ENCODE measurements at places on chromosomes 6 and 20. TPM values are rescaled to one million over a fixed set of nuclear protein-coding genes. Genes with fewer than 3 reads are reported as not detected.

DNA sequence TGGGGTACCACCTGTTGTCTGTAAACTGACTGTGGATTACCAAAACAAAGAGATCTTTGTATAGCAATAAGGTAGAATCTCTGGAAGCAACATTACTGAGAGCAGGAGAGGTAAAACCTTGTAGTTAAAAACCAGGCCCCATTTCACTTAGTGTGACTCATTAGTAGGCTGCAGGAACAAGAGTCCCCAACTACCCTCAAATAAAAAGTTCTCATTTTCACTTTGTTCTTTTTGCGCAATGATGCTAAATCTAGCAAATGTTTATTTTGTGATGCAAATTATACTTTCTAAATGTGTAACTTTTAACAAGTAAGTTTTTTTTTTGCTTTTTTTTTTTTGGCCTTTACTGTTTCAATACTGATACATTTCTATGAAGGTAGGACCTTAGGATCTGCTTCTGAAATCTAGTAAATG lies 67.1 kb downstream of the ESF1 start:
- H3K36me3 ChIP-seq: peaks cover 22% of the 10 kb centered on the region
- no peak overlapping the region for H3K27ac ChIP-seq
- H3K4me1 ChIP-seq: no peaks in the 10 kb centered on the region

DNA sequence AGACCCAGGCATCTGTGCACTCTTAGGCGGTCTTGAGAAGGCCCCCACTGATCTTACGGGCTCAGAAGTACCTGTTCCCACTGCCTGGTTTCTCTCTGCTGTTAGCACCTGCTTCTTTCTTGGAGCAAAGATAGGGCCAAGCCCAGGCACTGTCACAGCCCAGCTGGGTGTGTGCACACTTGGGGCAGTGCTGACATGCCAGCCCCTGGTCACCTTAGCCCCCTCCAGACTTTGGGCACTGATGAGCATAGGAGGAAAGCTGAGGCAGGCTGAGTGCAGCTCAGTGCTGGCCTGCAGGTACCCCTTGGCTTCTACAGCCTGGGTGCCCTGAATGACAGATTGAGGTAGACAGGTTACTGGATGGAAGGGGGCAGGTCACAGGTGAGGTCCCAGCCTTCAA lies 105.7 kb upstream of the AHI1 start:
- no peaks in the 10 kb centered on the region for H3K36me3 ChIP-seq
- H3K4me1 ChIP-seq: peaks cover 9% of the 10 kb centered on the region
- H3K27me3 ChIP-seq: no peaks in the 10 kb centered on the region
- DNase-seq: no peak

GRCh38 chr6:1088492-1089001 lies 223.4 kb upstream of the FOXQ1 start:
- H3K4me3 ChIP-seq: no peak overlapping the region
- no peaks in the 10 kb centered on the region for H3K27me3 ChIP-seq
- no peaks in the 10 kb centered on the region for H3K36me3 ChIP-seq
- no peak for DNase-seq
- peaks cover 10% of the 10 kb centered on the region for H3K4me1 ChIP-seq

DNA sequence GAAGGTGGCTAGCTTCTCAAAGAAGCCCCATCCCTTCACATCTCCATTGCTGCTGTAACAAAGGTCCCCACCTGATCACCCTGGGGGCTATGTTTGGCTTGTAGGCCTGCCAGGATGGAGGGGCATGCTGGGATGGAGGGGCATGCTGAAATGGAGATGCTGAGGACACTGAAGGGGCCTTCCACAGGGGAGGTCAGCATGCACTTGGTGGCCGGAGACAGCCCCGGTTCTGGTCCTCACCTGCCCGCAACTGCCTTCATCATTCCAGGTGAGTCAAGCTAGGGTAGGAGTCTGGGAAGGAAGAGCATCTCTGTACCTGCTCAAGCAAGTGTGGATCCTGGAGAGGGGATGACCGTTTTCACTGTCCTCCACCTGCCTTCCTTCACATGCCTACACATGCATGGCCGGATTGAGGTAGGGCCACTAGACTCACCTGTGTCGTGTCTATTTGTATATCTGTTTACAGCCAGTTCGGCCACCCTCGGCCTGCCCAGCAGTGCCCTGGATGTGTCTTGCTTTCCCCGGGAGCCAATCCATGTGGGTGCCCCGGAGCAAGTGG lies 6.0 kb downstream of the L3MBTL1 start:
- DNase-seq: no peak
- H3K27ac ChIP-seq: peak overlapping the region; percentile 85
- H3K27me3 ChIP-seq: no peaks in the 10 kb centered on the region
- peaks cover 2% of the 10 kb centered on the region for H3K4me1 ChIP-seq

The DNMT3B gene
- total RNA-seq: 15.4 TPM

DNA sequence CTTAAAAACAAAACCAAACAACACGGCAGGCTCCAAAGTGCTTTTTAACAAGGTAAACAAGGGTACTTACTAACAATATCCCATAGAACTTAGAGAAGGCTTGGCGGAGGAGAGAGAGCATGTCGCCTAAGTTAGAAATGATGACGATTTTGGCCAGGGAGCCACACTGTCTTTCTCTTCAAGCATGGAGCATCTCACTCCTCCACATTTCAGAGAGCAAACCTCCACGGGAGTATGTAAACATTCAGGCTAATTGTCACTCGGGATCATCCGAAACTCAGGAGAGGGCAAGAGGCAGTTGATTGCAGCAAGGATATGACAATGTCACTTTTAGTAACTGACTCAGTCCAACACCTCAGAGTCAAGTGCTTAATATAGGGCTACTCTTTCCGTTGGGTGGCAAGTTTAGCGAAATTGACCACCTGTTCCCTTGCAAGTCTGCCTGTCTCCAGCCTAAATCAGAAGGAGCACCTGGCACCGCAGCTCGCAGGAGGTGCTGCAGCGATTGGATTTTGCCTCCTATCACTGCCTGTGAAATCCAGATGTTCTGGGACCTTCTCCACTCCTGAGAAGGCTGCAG lies 65.8 kb upstream of the RPS6KA2 start:
- DNase-seq: no peak
- H3K36me3 ChIP-seq: no peaks in the 10 kb centered on the region
- peaks cover 2% of the 10 kb centered on the region for H3K4me1 ChIP-seq
- H3K27me3 ChIP-seq: peaks cover 45% of the 10 kb centered on the region
- H3K4me3 ChIP-seq: no peak overlapping the region

DNA sequence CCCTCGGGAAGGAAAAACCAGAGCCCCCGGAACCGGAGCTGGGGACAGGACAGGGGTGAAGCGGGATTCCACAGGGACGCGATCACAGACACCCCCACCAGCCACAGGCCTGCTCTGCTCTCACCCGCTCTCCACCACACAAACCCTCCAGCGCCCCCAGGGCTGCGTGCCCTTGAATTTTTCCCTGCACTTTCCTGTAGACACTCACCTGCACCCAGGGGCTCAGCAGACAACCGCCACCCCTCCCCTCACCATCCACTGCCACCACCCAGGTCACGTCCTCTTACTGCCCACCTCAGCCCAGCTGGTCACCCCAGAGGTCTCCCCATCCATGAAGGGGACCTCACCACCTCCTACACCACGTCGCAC lies 631 bp downstream of the ULBP2 start:
- H3K4me3 ChIP-seq: peak overlapping the region; percentile 79
- peaks cover 6% of the 10 kb centered on the region for H3K4me1 ChIP-seq
- peaks cover 78% of the 10 kb centered on the region for H3K27me3 ChIP-seq
- no peaks in the 10 kb centered on the region for H3K36me3 ChIP-seq

The FAXC gene
- 23.9 TPM for total RNA-seq

- H3K27ac ChIP-seq: no peak overlapping the region
- peaks cover 8% of the 10 kb centered on the region for H3K4me1 ChIP-seq
- H3K27me3 ChIP-seq: no peaks in the 10 kb centered on the region
- no peaks in the 10 kb centered on the region for H3K36me3 ChIP-seq
Measured at GRCh38 chr6:81609736-81610135, 142.7 kb downstream of the TENT5A start.

The SRSF12 gene
- 22.2 TPM for total RNA-seq

The TSBP1 gene
- not detected for total RNA-seq

GRCh38 chr20:36297656-36298055 lies 8.5 kb upstream of the DLGAP4 start:
- H3K36me3 ChIP-seq: no peaks in the 10 kb centered on the region
- no peaks in the 10 kb centered on the region for H3K4me1 ChIP-seq
- H3K27ac ChIP-seq: no peak overlapping the region
- no peak for DNase-seq
- no peak overlapping the region for H3K4me3 ChIP-seq

The SNAP25 gene
- total RNA-seq: 8.2 TPM

The INSM1 gene
- total RNA-seq: 46.1 TPM

GRCh38 chr20:4038047-4038459 lies 22.7 kb upstream of the RNF24 start:
- no peaks in the 10 kb centered on the region for H3K36me3 ChIP-seq
- H3K4me1 ChIP-seq: peaks cover 3% of the 10 kb centered on the region
- peaks cover 12% of the 10 kb centered on the region for H3K27me3 ChIP-seq
- H3K4me3 ChIP-seq: no peak overlapping the region

The IRAK1BP1 gene
- 10.7 TPM for total RNA-seq

DNA sequence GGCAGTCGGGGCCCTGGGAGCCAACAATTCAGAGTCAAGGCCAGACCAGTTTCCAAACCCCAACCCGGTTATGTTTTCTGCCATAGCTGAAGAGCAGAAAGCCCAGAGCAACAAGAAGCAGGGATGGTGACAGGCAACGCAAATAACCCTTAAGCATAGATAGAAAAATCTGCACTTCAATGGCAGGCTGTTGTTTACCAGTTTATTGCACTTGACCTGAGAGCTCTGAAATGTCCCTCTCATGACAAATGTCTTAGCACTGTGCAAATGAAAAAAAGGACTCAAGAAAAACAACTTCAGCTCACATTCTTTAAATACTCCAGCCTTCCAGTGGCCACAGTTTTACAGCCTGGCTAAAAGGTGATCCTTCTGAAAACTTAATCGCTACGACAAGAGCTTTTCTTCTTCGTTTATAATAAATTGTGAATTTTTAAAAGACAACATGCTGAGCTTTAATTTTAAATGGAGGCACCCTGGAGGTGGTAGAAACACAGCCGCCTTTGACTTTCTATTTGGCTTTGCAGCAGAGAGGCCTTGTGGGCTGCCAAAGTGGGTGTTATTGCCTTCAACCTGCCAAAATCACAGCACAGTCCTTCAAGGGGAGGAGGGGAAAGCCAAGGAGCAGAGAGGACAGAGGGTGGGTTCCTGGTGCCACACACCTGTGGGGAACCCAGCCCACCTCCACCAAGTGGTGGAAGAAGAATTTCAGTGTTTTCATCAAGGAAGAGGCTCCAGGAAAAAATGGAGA lies 289.5 kb upstream of the CDYL start:
- no peak for DNase-seq
- no peak overlapping the region for H3K4me3 ChIP-seq
- peak overlapping the region; percentile 93 for H3K27ac ChIP-seq
- H3K36me3 ChIP-seq: peaks cover 9% of the 10 kb centered on the region

DNA sequence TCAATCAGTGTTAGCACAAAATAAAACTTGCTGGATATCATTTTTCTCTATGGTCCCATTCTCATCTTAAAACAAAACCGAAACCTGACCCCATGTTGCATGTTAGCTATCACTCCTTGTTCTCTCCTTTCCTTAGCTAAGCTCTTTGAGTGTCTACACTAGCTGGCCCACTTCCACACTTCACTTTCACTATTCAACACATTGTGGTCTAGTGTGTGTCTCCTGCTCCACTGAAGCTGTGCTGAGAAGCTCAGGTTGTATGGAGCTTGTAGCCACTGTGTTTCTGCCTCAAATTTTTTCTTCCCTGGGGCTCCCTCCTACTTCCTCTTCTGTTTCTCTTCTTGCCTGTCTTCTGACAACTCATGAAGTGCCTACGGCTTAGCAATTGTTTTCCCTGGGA lies 223.0 kb downstream of the NKAIN2 start:
- no peaks in the 10 kb centered on the region for H3K36me3 ChIP-seq
- no peaks in the 10 kb centered on the region for H3K4me1 ChIP-seq
- H3K4me3 ChIP-seq: no peak overlapping the region
- no peak overlapping the region for H3K27ac ChIP-seq

DNA sequence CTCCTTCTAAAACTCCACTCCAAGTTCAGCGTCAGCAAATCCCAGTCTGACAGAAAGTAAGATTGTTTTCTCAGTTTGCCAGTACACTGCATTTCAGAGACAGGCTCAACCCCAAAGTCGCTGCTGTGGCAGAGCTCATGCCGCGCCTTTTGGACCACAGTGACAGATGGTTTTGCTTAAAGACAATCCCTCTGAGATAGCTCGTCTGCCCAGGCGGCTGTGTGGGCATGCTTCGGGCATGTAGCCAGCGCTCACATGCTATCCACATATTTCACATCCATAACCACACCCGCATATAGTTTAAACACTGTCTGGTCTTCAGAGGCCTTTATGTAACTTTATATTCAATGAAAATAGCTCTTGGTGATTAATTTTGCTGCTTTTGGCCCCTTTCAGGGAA lies 14.7 kb upstream of the PXDC1 start:
- H3K27me3 ChIP-seq: peaks cover 26% of the 10 kb centered on the region
- H3K4me3 ChIP-seq: no peak overlapping the region
- H3K36me3 ChIP-seq: no peaks in the 10 kb centered on the region
- H3K4me1 ChIP-seq: no peaks in the 10 kb centered on the region

- DNase-seq: no peak
- H3K36me3 ChIP-seq: no peaks in the 10 kb centered on the region
- H3K4me3 ChIP-seq: peak overlapping the region; percentile 88
- H3K27ac ChIP-seq: peak overlapping the region; percentile 93
Measured at GRCh38 chr6:77368660-77369313, 94.5 kb downstream of the HTR1B start.

The TMEM200A gene
- total RNA-seq: 13.6 TPM

The CST2 gene
- not detected for total RNA-seq

GRCh38 chr20:54106162-54106561 lies 35.8 kb upstream of the BCAS1 start:
- H3K4me3 ChIP-seq: no peak overlapping the region
- H3K27ac ChIP-seq: no peak overlapping the region

- H3K27me3 ChIP-seq: no peaks in the 10 kb centered on the region
- no peak overlapping the region for H3K4me3 ChIP-seq
- H3K4me1 ChIP-seq: peaks cover 18% of the 10 kb centered on the region
- H3K36me3 ChIP-seq: peaks cover 19% of the 10 kb centered on the region
Measured at GRCh38 chr6:108689272-108690161, 128.8 kb downstream of the FOXO3 start.

The COX4I2 gene
- not detected for total RNA-seq

The OR2J2 gene
- not detected for total RNA-seq

GRCh38 chr20:55650657-55651360 lies 354.5 kb downstream of the CBLN4 start:
- no peaks in the 10 kb centered on the region for H3K36me3 ChIP-seq
- no peak overlapping the region for H3K27ac ChIP-seq
- no peak for DNase-seq
- peaks cover 38% of the 10 kb centered on the region for H3K27me3 ChIP-seq
- peaks cover 3% of the 10 kb centered on the region for H3K4me1 ChIP-seq

The CNBD2 gene
- 4.0 TPM for total RNA-seq

The APOM gene
- 7.1 TPM for total RNA-seq

Measured in progenitor cell of endocrine pancreas (in vitro differentiated cells).